ENCODE measurements at places on chromosomes 1 and 21. TPM values are rescaled to one million over a fixed set of nuclear protein-coding genes. Genes with fewer than 3 reads are reported as not detected.

- H3K27me3 ChIP-seq: no peaks in the 10 kb centered on the region
- DNase-seq: no peak
- no peaks in the 10 kb centered on the region for H3K36me3 ChIP-seq
- no peak overlapping the region for H3K4me3 ChIP-seq
- no peak overlapping the region for H3K27ac ChIP-seq
Observed at GRCh38 chr1:228143480-228144192, 3.6 kb downstream of the GUK1 start.

- H3K27ac ChIP-seq: no peak overlapping the region
- no peaks in the 10 kb centered on the region for H3K36me3 ChIP-seq
- DNase-seq: no peak
- H3K27me3 ChIP-seq: no peaks in the 10 kb centered on the region
Observed at GRCh38 chr1:154429841-154430611, 24.9 kb downstream of the IL6R start.

The SH2D2A gene
- total RNA-seq: 5.8 TPM

DNA sequence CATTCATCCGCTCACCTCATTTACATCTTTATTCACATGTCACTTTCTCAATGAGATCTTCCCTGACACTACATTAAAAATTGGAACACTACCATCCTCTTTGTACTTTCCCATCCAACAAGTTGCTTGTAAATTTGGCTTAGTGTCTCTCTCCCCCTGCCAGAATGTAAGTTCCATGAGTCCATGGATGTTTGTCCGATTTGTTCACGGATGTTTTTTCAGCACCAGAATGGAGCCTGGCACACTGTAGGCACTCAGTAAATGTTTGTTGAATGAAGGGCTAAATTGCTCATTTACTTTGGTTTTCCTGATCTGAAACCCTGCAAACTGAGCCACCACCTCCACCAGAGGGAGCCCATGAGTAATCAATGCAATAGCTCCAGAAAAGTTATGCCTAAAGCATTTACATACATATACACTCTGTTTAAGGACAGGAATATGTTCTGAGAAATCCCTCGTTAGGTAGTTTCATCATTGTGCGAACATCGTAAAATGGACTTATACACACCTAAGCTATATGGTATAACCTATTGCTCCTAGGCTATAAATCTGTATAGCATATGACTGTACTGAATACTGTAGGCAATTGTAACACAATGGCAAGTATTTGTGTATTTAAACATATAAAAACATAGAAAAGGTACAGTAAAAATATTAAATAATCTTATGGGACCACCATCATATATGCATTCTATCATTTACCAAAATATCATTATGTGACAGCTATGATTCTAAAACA lies 2.8 kb upstream of the EYA3 start:
- H3K4me1 ChIP-seq: peaks cover 11% of the 10 kb centered on the region
- no peak overlapping the region for H3K4me3 ChIP-seq
- H3K27me3 ChIP-seq: no peaks in the 10 kb centered on the region
- H3K27ac ChIP-seq: no peak overlapping the region

The SLAMF9 gene
- total RNA-seq: 0.94 TPM

- no peaks in the 10 kb centered on the region for H3K4me1 ChIP-seq
- peaks cover 5% of the 10 kb centered on the region for H3K27me3 ChIP-seq
- no peak overlapping the region for H3K4me3 ChIP-seq
- no peaks in the 10 kb centered on the region for H3K36me3 ChIP-seq
- no peak overlapping the region for H3K27ac ChIP-seq
Observed at GRCh38 chr1:118184739-118185083, 317 bp downstream of the SPAG17 start.

The GJB3 gene
- total RNA-seq: 63.0 TPM

DNA sequence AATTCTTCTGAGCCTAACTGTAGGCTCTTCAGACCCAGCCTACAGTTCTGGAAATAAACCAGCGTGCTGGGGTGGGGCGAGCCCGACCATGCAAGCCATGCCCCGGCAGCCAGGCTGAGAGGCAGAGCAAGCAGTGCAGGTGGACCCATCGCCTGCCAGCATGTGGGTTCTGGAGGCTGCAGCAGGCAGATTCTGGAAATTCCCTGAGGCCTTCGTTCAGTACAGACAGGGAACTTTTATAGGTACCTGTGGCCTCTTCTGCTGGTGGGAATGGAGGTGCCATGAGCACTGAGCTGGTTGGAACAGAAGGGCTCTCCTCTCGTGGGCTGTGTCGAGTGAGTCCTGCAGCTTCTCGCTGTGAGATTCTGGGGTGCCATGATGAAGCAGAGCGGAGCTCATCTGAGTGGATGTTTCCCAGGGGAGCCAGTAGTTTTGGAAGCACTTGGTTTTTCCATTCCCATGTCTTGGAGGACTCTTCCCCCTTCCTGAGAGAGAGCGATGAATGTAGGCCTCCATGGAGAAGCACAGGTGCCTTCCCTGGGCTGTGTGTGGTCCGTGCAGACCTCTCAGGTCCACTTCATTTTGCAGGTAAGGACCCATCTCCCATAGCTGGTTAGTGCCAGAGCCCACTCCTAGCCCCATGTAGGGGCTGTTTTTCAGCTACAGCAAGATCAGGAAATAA lies 94.1 kb downstream of the PCBP3 start:
- no peak for DNase-seq
- no peaks in the 10 kb centered on the region for H3K4me1 ChIP-seq
- no peak overlapping the region for H3K27ac ChIP-seq
- no peak overlapping the region for H3K4me3 ChIP-seq
- peaks cover 39% of the 10 kb centered on the region for H3K27me3 ChIP-seq

- H3K36me3 ChIP-seq: no peaks in the 10 kb centered on the region
- no peak for DNase-seq
- H3K4me3 ChIP-seq: no peak overlapping the region
- no peak overlapping the region for H3K27ac ChIP-seq
- H3K27me3 ChIP-seq: peaks cover 60% of the 10 kb centered on the region
Observed at GRCh38 chr1:205067031-205067430, 17.2 kb downstream of the TMEM81 start.

GRCh38 chr1:63909526-63909925 lies 135.7 kb downstream of the ROR1 start:
- H3K4me1 ChIP-seq: peaks cover 11% of the 10 kb centered on the region
- H3K27me3 ChIP-seq: no peaks in the 10 kb centered on the region
- H3K27ac ChIP-seq: no peak overlapping the region
- no peak overlapping the region for H3K4me3 ChIP-seq
- DNase-seq: no peak
- H3K36me3 ChIP-seq: no peaks in the 10 kb centered on the region

The BMP8A gene
- total RNA-seq: 0.31 TPM

DNA sequence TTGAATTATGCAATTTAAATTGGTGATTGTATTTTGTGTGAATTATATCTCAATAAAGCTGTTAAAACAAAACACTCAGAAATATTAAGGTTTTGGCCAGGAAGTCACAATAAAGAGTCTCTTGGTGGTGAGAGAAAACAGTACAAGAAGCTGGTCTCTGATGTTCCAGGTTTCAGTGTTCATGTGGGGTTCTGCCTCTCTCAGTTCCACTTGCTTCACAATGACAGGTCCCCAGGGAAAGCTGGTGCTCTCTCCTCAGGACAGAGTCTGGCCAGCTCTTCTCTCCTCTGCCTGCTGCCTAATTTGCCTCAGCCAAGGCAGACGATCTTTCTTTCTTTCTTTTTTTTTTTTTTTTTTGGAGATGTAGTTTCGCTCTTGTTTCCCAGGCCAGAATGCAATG lies 342.9 kb upstream of the PLXNA2 start:
- no peak for DNase-seq
- no peak overlapping the region for H3K4me3 ChIP-seq
- no peak overlapping the region for H3K27ac ChIP-seq
- no peaks in the 10 kb centered on the region for H3K36me3 ChIP-seq

DNA sequence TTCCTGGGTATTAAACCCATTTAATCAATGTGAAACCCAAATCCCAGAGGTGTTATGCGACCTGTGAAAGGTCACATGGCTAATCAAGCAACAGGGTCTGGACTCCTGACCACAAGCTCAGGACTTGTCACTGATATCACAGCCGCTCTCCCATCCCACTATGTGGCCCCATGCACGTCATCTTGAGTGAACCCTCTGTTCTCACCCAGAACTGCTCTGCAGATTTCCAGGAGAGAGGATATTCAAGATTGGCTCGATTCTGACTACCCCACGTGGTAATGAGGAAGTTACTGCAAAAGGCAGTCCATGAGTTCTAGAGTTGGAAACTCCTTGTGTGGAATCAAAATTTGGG lies 173.5 kb upstream of the ETV3 start:
- H3K36me3 ChIP-seq: no peaks in the 10 kb centered on the region
- H3K4me1 ChIP-seq: no peaks in the 10 kb centered on the region

The CCDC27 gene
- total RNA-seq: not detected

GRCh38 chr1:82807563-82807962 lies 1006.8 kb downstream of the ADGRL2 start:
- H3K4me1 ChIP-seq: no peaks in the 10 kb centered on the region
- H3K36me3 ChIP-seq: no peaks in the 10 kb centered on the region
- H3K27ac ChIP-seq: no peak overlapping the region
- no peaks in the 10 kb centered on the region for H3K27me3 ChIP-seq
- no peak for DNase-seq

- no peak overlapping the region for H3K4me3 ChIP-seq
- no peaks in the 10 kb centered on the region for H3K27me3 ChIP-seq
- no peak for DNase-seq
Observed at GRCh38 chr21:26093122-26093521, 77.4 kb downstream of the APP start.

DNA sequence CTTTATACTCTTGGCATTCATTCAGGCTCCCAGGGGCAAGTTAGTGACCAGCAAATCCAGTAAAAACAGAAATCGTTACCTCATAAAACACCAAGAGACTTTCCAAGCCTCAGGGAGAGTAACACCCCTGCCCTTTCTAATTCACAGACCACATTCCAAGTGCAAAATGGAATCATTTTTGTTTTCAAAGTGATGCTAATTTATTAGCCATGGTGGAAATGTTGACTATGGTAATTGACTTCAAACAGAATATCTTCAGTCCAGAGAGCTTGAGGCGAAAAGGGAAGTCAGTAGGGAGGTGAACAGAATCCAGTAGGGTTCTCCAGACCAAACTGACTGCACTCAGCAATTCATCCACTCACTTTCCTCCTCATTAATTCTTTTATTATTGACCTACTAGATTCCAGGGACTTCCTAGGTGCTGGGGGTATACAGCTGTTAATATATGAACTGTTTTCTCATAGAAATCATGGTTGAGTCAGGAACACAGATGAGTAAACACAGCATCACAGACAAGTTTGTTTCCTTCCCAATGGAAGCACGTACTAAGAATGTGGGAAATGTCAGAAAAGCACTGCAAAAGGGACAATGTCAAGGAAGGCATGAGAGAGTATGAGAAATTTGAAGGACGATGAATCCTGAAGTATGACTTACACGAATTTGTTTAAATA lies 388.5 kb upstream of the C1orf87 start:
- no peaks in the 10 kb centered on the region for H3K4me1 ChIP-seq
- H3K27ac ChIP-seq: no peak overlapping the region
- H3K27me3 ChIP-seq: no peaks in the 10 kb centered on the region
- no peaks in the 10 kb centered on the region for H3K36me3 ChIP-seq

- H3K4me3 ChIP-seq: no peak overlapping the region
- peak overlapping the region; percentile 31 for H3K27ac ChIP-seq
- DNase-seq: no peak
- no peaks in the 10 kb centered on the region for H3K27me3 ChIP-seq
- peaks cover 11% of the 10 kb centered on the region for H3K4me1 ChIP-seq
Observed at GRCh38 chr1:40703316-40703715, 11.8 kb downstream of the NFYC start.

The FCGR1A gene
- total RNA-seq: not detected

DNA sequence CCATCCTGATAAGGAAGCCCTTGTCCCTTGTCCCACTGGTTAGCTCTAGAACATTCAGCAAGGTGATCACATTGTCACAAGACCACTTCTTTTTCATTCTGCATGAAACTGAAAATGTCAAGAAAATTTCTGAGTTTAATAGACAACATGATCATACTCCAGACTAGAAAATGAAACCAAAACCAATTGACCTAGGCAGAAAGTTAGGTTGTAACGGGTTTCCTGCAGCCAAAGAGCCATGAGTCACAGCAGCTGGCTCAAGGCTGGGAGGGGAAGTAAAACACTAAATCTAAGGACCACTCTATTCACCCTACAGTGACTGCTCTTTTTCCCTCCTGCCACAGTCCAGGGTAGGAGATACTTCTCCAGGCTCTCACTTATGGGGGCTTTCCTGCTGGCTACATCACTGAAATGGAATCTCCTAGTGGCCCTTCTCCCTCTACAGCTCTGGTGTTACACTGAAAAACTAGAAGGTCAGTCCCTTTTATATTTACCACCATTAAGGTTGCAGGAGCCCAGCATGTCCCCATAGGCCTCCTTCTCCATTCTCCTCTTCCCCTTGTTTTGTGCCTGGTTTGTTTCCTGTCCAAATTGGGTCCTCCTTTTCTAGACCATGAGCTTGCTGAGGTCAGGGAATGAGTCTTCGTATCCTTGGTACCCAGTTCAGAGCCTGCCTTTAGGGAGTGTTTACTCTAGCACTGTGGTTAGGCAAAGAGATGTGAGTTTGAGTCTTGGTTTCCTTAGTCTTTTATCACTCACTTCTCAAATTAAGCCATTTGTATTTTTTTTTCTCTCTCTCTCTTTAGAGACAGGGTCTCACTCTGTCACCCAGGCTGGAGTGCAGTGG lies 236.5 kb upstream of the JUN start:
- H3K36me3 ChIP-seq: no peaks in the 10 kb centered on the region
- DNase-seq: peak; percentile 20
- H3K4me3 ChIP-seq: no peak overlapping the region

DNA sequence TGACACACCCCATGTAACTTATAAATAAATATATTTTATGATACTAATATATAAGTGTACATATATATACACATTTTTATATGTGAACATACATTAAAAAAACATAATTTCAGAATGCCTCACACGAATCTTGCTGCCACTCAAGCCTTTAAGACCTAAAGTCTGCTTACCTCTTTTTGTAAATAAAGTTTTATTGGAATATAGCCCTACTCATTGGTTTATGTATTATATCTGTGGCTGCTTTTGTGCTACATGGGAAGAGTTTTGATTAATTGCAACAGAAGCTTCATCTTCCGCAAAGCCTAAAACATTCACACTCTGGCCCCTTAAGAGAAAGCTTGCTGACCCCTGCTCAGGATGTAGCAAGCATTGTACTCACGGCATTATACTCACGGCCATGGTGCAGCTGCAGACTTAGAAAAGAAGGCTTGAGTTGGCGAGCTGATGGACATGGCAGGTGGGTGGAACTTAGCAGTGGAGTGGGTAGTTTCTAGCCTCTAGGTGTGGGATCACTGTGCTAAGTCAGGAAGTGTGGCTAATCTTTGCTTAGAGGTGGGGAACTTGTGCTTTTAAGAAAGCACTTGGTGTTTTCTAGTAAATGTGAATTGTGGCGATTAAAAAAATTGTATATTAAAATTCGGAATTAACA lies 80.8 kb downstream of the DYRK1A start:
- H3K36me3 ChIP-seq: no peaks in the 10 kb centered on the region
- H3K4me3 ChIP-seq: no peak overlapping the region
- H3K4me1 ChIP-seq: peaks cover 19% of the 10 kb centered on the region
- no peak overlapping the region for H3K27ac ChIP-seq
- DNase-seq: no peak

The SRGAP2 gene
- 130 TPM for total RNA-seq

- H3K27me3 ChIP-seq: no peaks in the 10 kb centered on the region
- no peak overlapping the region for H3K27ac ChIP-seq
- no peak overlapping the region for H3K4me3 ChIP-seq
- H3K4me1 ChIP-seq: no peaks in the 10 kb centered on the region
- DNase-seq: no peak
- no peaks in the 10 kb centered on the region for H3K36me3 ChIP-seq
Observed at GRCh38 chr1:102174259-102174863, 177.6 kb upstream of the OLFM3 start.
